Fibroblast of skin of left quadriceps (primary cell): ENCODE measurements at places on chromosomes 13 and 19.

GRCh38 chr13:113272031-113272430, 25.0 kb upstream of the LAMP1 start:
- DNase-seq: no peak

DNA sequence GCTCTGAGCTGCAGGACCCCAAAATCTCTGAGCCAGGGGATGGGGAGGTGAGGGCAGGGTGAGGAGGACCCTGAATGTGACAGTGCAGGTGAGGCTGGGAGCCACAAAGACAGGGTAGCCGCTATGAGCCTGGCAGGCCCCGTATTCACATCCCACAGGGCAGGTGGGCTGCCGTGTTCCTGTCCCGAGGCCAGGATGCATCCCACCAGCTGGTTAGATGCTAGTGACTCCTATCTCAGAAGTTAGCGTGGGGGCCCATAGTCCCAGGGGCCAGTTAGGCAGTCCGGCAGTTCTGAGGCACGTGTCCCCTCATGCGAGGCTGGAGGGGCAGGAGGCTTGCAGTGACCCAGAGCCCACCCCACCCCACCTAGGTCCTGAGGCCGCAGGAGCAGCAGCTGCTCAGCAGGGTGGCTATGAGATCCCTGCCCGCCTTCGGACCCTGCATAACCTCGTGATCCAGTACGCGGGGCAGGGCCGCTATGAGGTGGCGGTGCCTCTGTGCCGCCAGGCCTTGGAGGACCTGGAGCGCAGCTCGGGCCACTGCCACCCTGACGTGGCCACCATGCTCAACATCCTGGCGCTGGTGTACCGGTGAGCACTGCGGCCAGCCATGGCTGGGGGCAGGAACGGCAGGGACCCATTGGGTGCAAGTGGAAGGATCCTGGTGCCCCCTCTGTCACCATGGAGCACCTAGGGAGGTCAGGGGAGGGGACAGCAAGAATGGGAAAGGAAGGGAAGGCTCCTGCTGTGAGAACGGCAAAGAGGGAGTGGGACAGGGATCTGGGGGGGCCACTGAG, 7.2 kb downstream of the KLC3 start:
- no peak for DNase-seq

DNA sequence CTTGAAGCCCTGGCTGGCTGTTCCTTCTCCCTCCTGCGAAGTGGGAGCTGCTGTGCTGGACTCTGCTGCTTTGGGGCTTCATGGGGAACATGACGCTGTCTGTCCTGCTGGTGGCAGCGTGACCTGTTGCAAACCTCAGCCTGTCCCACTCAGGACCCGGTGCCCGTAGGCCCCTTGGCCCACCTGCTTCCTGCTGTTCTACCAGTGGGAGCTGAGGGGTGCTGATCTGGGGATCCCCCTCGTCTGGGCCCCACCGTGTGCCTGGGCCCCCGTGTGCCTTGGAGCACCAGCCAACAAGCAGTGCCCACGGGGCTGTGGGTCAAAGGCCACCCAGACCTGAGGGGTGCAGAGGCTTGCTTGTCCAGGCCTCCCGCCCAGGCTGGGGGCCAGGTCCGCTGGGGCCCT, 5.3 kb downstream of the SPPL2B start:
- no peak for DNase-seq

GRCh38 chr13:105948143-105948542, 587.3 kb downstream of the EFNB2 start:
- DNase-seq: no peak

DNA sequence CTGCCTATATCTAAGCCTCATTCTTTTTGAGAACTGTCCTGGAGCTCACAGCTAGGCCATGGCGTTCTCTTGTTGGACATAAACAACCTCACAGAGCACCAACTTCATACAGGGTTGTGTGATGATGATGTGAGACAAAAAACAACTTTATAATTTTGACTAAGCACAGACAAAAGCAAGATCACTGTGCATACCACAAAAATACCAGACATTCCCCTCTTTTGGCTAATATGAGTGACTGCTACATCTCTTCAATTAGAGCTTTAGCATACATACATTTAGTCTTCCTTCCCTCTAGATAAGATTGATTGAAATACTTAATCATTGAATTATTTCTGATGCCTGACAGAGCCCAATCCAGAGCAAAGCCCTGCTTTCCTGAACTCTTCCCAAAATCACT, 8.3 kb downstream of the MAB21L1 start:
- DNase-seq: no peak

GRCh38 chr19:31338069-31338776, 11.0 kb downstream of the TSHZ3 start:
- DNase-seq: no peak

GRCh38 chr13:43776006-43776405, 10.8 kb downstream of the ENOX1 start:
- DNase-seq: no peak

DNA sequence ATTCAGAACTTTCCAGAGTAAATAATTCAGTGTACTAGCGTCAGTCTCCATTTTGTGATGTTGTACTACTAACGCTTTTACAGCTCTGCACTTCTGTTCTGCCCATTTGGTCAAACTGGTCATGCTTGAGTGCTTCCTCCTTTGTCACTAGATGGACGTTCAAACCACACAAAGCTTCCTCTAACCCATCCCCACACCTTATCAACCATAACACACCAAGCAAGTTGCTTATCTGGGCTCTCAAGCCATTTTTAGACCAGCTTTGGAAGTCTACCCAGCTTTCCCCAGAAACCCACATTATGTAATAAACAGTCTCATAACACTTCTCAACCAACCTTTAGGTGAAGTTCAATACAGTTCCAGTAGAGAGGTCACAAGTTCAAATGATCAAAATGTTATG, 2.3 kb upstream of the ZNF347 start:
- no peak for DNase-seq

GRCh38 chr13:99256709-99257108, 1.5 kb downstream of the GPR18 start:
- peak; percentile 55 for DNase-seq

- no peak for DNase-seq
These were observed 20.1 kb downstream of the ZNF627 start for GRCh38 chr19:11617180-11618062.

DNA sequence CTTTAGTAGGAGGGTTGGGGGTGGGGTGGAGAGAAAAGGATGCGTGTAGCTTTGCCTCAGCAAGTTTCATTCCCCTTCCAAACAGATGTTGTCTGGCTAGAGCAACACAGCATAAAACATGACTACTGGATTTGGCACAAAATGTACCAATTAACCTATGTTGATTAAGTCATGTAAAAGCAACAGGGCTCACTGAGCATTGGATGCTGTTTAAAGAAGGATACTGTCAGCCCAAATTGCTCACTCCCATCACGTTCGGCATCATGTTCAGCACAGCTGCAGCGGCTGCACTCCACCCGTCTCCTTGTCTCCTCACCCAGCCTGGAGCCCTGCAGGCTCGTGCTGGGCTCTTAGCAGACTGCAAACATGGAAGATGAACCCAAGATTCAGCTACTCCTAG, 77.5 kb downstream of the DLEU7 start:
- no peak for DNase-seq

GRCh38 chr19:19053508-19054314, 10.1 kb upstream of the SLC25A42 start:
- DNase-seq: no peak

- DNase-seq: no peak
These were observed 105.5 kb downstream of the MBNL2 start for GRCh38 chr13:97327506-97328221.

DNA sequence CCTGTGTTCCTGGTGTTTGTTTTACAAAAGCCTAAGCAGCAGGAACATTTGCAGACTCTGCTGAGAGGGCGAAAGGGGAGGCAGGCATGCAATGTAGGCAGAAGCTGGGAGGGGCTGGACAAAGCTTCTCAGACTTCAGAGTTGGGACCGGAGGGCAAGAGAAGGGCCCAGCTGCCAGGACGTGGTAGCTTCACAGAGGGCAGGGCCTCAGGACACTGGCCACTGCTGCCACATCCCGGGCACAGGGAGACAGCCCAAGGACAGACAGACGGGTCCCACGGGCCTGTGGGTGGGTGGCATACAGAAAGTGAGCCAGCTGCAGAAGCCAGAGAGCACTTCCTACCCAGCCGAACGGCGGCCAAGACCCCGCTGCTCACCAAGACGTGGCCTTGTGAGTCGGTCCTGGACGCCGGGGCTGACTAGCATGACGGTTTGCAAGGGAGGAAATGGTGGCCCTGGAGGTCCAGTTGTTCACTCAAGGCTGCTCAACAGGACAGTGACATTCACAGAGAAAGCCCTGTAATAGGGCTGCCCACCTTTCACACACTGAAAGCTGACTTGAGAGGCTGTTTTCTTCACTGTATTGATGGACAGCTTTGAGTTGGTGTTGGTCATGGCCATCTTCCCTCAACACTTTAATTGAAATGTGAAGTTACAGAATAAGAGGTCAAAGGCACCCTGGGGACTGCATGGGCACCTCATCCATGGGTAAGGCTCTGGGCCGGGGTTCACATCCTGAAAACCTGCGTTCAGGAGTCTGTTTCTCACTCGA, 23.7 kb upstream of the TFDP1 start:
- DNase-seq: no peak
